ENCODE measurements at places on chromosomes 6 and 20.
A peak's percentile ranks its signal among the peaks of the same experiment; 100 is the strongest.

DNA sequence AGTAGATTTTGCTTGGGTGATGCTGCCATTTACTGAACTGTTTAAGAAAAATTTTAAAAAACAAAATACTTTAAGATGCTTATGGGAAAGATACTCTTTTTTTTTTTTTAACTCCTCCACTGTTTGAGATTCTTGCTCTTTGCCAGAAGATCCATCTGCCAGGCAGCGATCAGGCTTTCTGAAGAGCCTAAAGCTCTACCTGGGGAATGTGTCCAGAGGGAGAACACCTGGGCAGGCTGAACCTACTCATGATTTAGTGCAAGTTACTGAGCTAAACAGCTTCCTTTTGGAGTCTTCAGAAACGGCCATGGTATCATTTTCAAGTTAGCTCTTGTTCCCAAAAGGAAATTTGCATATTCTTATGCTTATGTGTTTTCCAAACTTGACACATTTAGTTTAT, 23.5 kb upstream of the MLIP start:
- DNase-seq, result no peak

GRCh38 chr6:99002831-99003230, 55.1 kb upstream of the FBXL4 start:
- DNase-seq, result no peak

GRCh38 chr6:934686-935085, 241.7 kb upstream of the EXOC2 start:
- DNase-seq, result no peak

GRCh38 chr20:12416281-12416680, 498.6 kb downstream of the BTBD3 start:
- DNase-seq, result no peak

- no peak for DNase-seq
Observed at GRCh38 chr6:136188486-136188885, 61.6 kb downstream of the MTFR2 start.

GRCh38 chr6:109466212-109466923, 10.8 kb upstream of the MICAL1 start:
- no peak for DNase-seq

- no peak for DNase-seq
Observed at GRCh38 chr20:21167261-21167660, 41.4 kb downstream of the KIZ start.

DNA sequence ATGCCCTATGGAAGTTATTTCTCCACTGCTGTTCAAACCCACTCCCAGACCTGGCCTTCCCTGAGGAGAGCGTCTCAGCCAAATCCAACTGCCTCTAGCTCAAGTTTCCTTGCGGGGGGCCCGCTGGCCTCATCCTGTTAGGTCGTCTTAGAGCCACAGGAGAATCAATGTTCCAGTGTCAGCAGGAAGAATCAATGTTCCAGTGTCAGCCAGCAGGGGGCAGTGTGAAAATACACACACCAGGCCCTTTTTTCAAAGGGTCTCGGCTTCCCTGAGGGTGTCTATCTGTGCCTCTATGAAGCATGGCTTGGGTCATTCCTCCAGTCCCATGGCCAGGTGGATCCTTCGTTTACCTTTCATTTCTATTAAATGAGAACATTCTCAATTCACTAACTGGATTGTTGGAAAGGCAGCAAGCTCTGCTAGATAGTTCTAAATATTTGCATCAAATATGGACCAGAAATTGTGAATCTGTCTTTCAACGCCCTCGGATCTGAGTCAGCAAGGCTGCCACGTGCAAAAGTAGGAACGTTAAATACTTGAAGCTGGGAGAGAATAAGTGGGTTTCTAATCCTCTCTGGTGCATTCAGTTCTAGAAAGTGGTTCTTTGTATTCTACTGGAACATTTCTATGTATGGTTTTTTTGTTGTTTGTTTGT, 19.2 kb downstream of the PRND start:
- peak; percentile 71 for DNase-seq

- DNase-seq, result no peak
Observed at GRCh38 chr6:11197175-11197536, 35.3 kb downstream of the NEDD9 start.
